ENCODE measurements at places on chromosomes 13 and 19. TPM values are rescaled to one million over a fixed set of nuclear protein-coding genes. Genes with fewer than 3 reads are reported as not detected.

GRCh38 chr13:107091861-107092260 lies 523.9 kb upstream of the ARGLU1 start:
- no peak for DNase-seq

GRCh38 chr13:36829753-36830152 lies 10.7 kb downstream of the RFXAP start:
- no peak for DNase-seq

GRCh38 chr19:16715611-16716010 lies 4.0 kb upstream of the NWD1 start:
- no peak for DNase-seq

DNA sequence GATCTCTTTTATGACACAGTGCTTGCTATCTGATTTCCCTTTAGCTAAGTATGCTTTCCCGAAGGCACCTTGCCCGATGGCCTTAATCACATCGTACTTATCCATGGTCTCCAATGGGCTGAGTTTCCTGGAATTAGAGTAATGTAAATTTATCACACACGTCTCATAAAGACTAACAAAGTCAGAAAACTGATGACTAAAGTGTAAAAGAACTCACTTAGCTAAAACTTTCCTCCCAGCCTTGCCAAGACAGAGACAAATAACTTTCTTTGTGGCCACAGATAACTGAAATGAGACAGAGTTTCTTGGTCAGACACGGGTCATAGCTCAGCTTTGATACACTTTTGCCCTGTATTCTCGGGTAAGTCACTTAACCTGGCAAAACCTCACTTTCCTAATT lies 1.5 kb downstream of the NEK5 start:
- no peak for DNase-seq

GRCh38 chr19:38373907-38374331 lies 452 bp upstream of the PSMD8 start:
- DNase-seq: no peak

The IGFL1 gene
- polyA plus RNA-seq: not detected

Measured in AG04450 (cell line).